ENCODE measurements at places on chromosomes 5 and 9.

DNA sequence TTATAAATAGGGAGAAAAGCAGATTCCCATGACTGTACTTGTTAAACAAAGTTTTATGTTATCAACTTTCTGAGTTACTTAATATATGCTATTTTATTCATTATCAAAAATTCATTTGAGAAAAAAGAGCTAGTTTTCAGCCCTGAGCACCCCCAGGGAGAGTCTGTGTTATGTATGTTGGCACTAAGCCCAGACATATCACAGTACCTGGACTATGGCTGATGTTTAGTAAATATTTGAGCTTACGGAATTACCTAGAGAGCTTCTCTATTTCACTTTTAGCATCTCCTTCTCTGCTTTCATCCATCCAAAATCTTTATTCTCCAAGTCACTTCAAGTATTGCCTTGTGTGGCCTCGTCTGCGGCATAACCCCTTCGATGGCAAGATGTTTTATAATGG lies 225.9 kb upstream of the PCSK5 start:
- no peak for DNase-seq

DNA sequence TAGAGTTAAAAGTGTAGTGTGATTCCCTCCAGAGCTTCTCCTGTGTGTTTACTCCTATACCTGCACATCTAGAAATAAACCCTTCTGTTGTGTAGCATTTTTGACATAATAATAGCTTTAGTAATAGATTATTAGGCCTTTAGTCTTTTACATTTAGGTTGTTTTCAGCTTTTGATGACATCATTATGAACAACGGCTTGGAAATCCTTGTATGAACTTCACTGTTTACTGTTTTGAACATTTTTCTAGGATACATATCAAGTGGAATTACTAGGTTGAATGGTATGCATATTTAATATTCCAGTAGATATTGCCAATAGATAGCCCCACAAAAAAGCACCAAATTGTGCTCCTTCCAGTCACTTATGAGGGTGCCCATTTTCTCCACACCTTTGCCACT lies 174.0 kb downstream of the ARHGAP26 start:
- DNase-seq: no peak

- DNase-seq: no peak
Measured at GRCh38 chr5:124593952-124594351, 152.5 kb downstream of the ZNF608 start.

DNA sequence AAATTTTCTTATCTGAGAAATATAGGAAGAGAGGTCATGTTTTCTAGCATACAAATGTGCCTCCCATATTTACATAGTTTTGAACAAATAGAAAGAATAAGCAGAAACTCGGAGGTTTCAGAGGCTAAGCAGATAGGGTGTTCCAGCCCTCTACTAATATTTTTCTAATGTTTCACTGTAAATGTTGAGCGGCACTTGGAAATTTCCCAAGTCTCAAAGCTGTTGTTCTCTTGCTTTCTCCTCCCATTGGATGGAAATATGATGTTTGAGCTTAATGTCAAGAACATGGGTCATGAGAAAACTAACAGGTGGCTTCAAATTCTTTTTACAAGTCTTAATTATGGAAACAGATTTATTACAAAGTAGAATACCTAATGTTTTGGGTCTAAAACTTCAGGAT lies 5.1 kb downstream of the SPINK1 start:
- no peak for DNase-seq

- no peak for DNase-seq
Measured at GRCh38 chr5:17879276-17879675, 245.0 kb downstream of the TAF11L14 start.

GRCh38 chr5:149283626-149284480 lies 12.2 kb downstream of the AFAP1L1 start:
- DNase-seq: no peak

DNA sequence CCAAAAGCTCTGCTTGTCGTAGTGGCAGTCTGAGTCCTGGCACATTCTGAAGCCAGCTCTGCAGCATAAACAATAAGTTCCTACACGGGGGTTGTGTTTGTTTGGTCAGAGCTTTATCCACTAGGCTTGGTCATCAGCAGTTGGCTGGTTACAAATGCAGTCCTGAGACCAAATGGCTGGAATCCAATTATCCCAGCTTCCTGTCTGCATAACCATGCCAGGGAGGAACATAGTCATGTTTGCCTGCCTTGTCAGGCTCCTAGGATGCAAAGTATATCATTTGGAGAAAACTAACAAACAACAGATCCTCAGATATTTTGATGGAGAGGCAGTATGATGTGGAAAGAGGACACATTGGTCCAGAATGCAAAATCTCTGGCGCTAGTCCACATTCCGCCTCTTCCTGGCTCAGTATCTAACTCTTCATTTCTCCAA lies 85.8 kb downstream of the FBXO38 start:
- no peak for DNase-seq

- no peak for DNase-seq
Measured at GRCh38 chr9:5846501-5846921, 13.6 kb upstream of the ERMP1 start.

DNA sequence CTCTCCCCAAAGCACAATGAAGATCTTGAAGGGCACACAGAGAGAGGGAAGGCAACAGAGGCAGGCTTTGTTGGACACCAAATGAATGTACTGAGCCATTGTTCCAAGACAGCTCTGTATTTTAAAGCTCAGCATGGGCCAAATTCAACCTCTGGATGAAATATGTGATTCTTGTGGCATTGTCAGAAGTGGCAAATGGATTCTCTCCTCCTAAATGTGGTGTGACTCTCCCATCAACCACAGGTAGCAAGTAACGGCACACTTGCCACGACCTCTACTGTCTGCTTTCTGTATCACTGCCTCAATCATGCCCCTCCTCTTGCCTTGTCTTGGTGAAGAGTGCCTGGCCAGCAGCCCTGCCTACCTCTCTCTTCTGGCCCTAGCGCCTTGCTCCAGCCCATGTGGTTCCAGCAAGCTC lies 6.1 kb upstream of the MOB3B start:
- DNase-seq: no peak

- DNase-seq: no peak
Measured at GRCh38 chr9:95452176-95452575, 64.6 kb downstream of the PTCH1 start.

DNA sequence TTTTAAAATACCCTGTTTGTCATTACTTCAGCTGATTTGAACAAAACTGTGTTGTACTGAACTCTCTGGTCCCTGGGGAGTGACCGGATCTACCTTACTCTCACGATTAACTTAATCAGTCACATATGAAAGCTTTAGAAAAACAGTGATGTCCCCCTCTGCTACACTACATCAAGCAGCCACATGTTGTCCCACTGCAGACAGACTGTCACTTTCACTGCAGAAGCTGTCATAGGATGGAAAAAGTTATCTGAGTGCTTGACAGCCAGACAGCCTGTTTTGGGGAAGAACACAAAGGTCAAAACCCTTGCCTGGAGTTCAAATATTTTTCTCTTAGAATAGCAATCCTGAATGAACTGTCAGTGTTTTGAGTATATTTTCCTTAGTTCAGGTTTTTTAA lies 546.4 kb downstream of the DTWD2 start:
- no peak for DNase-seq

DNA sequence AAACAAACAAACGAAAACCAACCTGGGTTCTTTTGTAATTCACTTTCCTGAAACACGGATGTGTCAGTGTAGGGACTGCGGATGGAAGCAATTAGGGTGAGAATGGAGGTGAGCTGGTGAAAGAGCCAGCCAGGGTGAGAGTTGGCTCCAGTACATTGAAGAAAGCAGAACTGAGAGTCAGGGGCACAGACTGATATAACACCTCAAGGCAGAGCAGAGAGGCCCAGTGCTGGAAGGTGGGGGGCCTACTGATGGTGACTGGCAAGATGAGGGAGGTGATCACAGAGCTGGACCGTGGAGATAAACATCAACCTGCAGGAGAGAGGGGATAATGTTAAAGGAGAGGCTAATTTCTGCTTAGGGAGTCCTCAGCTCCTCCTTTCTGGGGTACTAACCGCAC lies 221.1 kb downstream of the MAN2A1 start:
- no peak for DNase-seq

DNA sequence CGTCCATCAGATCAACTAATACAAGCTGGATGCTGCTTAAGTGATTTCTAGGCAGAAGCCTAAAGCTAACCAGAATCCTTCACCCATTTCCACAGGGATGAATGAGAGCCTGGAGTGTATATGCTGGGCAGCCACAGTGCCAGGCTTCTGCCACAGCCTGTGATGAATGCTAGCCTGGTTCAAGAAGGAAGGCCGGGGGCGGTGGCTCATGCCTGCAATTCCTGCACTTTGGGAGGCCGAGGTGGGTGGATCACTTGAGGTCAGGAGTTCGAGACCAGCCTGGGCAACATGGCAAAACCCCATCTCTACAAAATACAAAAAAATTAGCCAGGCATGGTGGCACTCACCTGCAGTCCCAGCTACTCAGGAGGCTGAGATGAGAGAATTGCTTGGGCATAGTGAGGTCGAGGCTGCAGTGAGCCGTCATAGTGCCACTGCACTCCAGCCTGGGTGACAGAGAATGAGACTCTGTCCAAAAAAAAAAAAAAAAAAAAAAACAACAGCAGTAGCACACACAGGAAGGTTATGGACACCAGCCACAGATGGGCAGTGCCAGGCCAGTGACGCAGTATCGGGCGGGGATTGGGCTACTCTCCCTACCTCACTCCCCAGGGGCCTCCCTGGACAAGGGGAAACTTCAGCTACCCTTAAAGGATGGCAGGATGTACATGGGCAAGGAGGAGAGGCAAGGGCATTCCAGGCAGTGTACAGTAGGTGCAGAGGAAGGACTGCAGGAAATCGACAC lies 23.1 kb upstream of the HMCN2 start:
- DNase-seq: no peak

- no peak for DNase-seq
Measured at GRCh38 chr5:95382801-95383200, 8.4 kb upstream of the FAM81B start.

DNA sequence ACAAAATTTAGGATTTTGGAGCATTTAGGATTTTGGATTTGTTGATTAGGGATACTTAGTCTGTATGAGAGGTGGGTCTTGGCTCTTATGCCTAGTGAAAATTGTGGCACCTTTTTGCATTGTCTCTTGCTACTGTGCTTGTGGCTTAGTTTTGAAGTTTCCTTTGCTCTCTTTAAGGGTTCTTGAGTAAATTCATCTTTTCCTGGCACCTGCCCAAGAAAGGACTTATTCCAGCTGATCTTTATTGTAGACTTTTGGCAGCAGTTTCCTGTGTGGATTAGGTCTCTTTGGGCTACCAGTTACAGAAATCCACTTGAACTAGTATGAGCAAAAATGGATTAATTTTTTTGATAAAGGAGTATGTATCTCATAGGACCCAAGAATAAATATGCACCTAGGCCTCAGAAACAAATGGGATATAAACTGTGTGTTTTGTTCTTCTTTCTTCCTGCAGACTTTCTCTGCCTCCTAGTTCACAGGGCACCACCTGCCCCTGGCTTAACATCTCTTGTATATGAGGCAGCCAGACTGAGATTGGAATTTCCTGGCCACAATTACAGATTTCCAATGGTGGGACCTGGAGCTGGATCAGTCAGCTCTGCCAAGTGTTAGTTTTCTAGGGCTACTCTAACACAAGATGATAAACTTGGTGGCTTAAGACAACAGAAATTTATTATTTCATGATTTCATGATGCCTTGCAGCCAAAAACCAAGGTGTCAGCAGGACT lies 44.6 kb downstream of the FOCAD start:
- no peak for DNase-seq

DNA sequence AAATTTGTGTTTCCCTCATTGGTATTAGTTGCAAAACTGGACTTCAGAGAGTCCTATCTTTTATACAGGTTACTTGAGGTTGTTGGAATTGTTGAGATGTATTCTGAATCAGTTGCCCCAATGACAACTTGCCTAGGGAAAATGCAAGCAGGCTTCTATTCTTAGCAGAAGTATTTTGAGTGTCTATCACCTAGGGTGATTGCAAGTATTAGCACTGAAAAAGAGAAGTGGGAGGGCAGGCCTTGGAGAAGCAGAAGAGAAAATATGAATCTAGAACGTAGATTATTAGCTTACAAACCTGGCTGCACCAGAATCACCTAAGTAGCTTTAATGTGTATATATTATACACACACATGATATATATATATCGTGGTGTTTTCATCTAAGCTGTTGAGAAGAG lies 43.2 kb downstream of the ADAMTS12 start:
- no peak for DNase-seq

DNA sequence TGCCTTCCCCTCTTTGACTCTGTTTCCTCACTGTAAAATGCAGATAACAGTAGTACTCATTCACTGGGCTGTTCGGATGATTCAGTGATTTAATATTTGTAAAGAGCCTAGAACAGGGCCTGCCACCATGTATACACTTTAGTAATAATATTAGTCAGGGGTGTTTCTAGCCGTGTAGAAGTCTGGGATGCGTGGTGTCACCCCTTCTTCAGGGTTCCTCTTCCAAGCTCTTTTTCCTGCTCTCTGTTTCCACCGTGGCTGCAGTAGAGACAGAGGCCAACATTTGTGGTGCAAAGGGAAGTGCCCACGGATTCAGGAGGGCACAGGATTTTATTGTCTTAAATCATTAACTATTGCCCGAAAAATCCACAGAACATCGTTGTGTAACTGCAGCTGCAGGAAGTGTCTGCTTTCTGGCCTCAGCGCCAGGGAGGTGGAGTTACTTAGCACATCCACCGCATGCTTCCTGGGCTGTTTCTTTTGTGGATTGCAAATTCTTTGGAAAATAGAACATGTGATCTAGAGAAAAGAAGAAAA lies 61.7 kb downstream of the TRIO start:
- DNase-seq: no peak

GRCh38 chr5:81924442-81924841 lies 47.4 kb upstream of the ATG10 start:
- DNase-seq: no peak

DNA sequence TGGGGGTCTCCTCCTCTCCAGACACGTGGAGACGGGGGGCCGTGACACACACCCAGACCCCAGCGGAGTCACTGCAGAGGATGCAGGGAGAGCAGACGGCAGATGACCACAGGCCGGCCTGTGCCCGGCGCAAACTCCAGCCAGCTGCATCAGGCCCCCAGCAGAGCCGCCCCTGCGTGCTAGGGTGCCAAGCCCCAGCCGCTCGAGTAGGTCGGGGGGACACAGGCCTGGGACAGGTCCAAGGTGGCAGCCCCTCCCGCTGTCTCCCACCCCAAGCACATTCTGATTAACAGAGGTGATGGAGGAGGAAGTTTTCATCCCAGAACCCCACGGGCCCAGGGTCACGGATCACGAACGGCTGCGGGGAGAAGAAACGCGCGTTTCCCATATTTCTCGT lies 14.4 kb downstream of the NACC2 start:
- no peak for DNase-seq

- DNase-seq: no peak
Measured at GRCh38 chr5:89211836-89212235, 328.9 kb upstream of the MEF2C start.

GRCh38 chr9:91736898-91737601 lies 213.0 kb downstream of the ROR2 start:
- DNase-seq: no peak

- DNase-seq: no peak
Measured at GRCh38 chr5:81014348-81014747, 54.2 kb downstream of the RASGRF2 start.

GRCh38 chr9:37956904-37957663 lies 53.2 kb upstream of the SLC25A51 start:
- no peak for DNase-seq
